ENCODE measurements at places on chromosomes 1 and 21.

DNA sequence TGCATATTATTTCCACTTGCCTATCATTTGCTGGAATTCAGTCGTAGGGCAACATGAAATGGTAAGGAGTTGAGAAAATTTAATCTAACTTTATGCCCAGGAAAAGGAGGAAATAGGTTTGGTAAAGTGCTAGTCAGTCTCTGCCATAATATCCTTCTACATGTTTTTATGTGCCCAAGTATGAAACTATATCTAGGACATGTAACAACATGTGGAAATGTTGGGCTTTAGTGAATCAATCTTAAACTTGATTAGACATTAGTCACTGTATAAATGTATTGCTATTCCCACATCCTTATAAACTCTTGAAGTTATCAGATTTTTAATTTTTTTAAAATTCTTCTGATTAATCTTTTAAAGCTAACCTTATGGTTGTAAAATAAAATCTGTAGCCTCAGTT is 204.7 kb upstream of the ZRANB2 start:
- no peak for DNase-seq

- DNase-seq, result no peak
These were observed 102.3 kb downstream of the NPHP4 start for GRCh38 chr1:5889901-5890300.

DNA sequence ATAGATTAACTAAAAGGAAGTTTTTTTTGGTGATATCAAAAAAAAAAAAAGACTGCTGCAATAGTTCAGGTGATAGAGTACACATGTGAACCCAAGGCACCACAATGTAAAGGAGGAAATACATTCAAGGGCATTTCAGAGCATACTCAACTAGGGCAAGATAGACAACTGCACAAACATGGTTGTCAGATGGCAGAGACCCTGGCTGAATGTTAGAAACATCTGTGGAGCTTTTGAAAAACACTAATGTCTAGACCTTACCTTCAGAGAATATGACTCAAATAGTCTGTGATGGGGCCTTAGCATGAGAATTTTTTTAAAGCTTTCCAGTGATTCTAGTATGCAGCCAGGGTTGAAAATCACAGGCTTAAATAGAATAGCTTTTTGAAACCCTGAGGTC is 173.6 kb downstream of the VAV3 start:
- no peak for DNase-seq

DNA sequence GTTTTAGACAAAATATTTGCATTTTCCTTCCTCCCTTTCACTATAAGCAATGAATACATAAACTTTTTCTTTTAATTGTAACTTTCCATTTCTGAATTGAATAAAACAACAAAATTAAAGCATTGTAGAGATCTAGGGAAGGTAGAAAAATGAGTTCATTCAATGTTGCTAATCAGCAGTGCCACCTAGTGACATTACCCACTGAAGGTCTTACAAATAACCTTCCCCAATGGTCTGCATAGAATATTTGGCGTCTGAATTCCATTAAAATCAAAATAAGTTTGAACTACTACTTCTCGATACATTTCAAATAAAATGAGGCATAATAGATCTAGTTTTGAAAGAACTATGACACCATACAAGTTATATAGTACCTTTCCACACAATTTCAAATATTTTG is 19.6 kb downstream of the FH start:
- no peak for DNase-seq

DNA sequence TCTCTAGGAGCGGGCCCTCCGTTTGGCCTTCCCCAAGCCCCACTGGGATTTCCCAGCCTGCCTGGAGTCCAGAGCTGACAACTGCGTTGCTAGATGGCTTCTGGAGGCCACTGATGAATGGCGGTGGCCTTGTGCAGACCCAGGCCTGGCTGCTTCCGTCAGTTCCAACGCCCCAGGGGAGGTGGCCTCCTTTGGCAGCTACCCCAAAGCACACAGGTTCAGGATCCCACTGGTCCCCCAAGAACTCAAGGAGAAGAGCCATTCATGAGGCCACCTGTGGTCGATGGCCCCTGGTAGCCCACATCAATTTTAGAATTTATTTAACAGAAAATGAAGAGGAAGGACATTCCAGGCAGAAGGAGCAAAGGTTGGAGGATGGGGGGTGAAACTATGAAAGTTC is 85.2 kb downstream of the LACTBL1 start:
- no peak for DNase-seq

- DNase-seq, result no peak
These were observed 117.7 kb upstream of the SGIP1 start for GRCh38 chr1:66416295-66416694.

GRCh38 chr1:192476802-192477298 is 98.7 kb upstream of the RGS1 start:
- DNase-seq, result no peak

GRCh38 chr1:97270508-97271307 is 549.1 kb downstream of the PTBP2 start:
- DNase-seq, result no peak

DNA sequence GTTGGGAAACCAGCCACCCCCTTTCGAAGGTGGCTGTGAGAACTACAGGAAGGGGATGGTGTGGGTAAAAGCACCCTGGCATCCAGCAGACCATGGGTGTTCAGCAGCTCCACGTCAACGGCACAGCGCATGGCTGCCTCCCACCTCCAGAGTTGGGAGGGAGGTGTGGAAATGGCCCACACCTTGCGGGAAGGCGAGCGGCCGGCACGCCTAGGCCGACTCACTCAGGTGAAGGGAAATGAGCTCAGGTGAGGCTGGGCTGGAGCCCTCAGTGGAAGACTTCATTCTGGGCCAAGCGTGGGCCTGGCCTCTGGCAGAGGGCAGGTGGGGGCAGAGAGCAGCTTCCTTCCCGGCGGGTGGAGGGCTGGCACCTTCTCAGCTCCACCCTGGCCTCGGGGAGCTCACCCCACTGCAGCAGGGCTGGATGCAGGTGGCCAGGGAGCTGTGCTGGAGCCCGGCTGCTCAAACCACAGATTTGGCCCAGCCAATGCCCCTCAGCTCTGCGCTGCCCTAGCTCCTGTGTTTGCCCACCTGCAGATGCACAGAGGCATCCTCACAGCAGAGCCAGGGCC is 24.8 kb upstream of the ALDH4A1 start:
- DNase-seq, result peak; percentile 32

- no peak for DNase-seq
These were observed 1.2 kb downstream of the VSIG8 start for GRCh38 chr1:159861218-159861617.

GRCh38 chr1:201050515-201051277 is 27.2 kb upstream of the KIF21B start:
- no peak for DNase-seq

- DNase-seq, result no peak
These were observed 39.3 kb downstream of the MAGI3 start for GRCh38 chr1:113429461-113430153.

DNA sequence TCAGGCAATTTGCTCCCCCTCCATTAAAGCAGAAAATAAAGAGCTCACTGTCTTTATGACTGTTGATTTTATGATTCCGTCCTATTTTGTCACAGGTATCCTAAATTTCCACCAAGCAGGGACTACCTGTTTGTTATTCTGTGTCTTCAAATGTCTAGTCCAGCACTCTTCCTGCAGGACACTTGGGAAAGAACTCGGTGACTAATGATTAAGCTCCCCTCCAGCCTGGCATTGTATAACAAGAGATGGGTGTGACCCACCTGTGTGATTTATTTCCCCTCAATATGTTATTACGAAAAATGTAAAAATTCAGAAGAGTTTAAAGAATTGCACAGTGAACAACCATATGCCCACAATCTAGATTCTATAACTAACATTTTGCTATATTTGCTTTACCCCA is 42.9 kb upstream of the LRRN2 start:
- no peak for DNase-seq

DNA sequence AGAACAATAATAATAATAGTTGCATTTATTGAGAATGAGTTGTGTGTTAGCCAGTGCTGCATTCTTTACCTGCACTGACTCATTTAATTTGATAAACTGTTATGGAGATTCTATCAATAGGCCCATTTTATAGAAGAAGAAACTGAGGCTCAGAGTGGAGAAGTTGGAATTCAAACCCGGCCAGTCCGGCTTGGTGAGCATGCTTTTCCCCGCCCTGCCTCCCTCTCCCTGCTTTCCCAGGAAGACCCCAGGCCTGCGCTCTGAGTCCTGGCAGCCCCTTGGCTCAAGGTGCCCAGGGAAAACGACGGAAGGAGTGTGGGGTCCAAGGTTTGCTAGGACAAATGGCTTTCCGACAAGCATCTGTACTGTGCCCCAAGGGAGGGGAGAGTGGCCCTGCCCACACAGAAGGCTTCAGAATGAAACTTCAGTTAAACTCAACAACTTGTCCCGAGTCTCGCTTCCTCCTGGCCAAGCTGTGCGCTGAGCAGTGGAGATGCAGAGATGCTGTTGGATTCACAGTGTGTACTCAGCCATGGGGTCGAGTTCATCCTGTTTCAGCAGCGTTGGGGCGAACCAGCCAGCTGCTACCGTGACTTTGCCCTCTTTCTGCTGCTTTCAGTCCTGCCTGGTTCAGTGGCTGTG is 23.3 kb upstream of the PADI6 start:
- no peak for DNase-seq

- no peak for DNase-seq
These were observed 25.9 kb downstream of the DYRK1A start for GRCh38 chr21:37392441-37392840.

DNA sequence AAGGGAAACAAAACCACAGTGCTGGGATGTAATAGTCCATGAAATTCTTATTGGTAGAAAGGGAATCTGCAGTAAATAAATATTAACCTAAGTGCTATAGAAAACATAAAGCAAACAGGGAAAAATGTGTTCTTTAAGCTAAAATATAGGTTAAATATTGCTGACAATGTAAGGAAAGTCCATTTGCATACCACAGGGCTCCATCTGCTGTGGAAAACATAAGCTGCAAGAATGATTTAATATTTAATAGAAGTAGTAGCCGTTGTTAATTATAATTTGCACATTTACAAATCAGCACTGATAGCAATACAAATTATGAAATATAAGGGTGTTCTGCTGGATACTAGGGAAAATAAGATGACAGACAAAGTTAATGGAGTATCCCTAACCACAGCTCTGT is 444.9 kb upstream of the PKN2 start:
- no peak for DNase-seq

DNA sequence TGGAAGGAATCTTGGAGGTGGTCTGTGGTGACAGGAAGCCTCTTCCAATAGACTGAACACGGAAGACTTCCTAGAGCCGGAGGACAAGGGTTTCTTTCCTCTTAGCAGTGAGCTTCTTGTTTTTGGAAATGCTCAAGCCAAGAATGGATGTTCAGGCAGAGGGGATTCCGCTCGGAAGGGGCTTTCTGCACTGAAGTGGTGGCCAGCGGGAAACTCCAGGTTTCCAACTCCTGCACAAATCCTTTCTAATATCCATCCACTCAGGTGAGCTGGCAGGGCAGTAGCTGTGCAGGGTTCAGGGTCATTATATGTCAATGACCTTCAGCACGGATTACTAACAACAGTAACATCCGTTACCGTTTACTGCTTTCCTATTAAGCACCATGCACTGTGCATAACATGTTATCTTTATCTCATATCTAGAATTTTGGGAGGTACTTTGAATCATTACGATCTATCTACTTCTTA is 573 bp upstream of the CPT2 start:
- no peak for DNase-seq
